Tracheal epithelial cell (primary cell): ENCODE measurements at places on chromosomes 6 and 20. TPM values are rescaled to one million over a fixed set of nuclear protein-coding genes. Genes with fewer than 3 reads are reported as not detected.

The BCAS1 gene
- not detected in 2 replicates for total RNA-seq

The ZSCAN16 gene
- 3.8 and 4.3 TPM in 2 replicates for total RNA-seq

The DACT2 gene
- 0.72 and 1.7 TPM in 2 replicates for total RNA-seq

The SEMG1 gene
- total RNA-seq, result not detected in 2 replicates

The ASIP gene
- not detected in 2 replicates for total RNA-seq

The ZSCAN23 gene
- total RNA-seq, result 1.1 and 1.9 TPM in 2 replicates

The BMP2 gene
- 12.6 and 25.5 TPM in 2 replicates for total RNA-seq

The SIRPB2 gene
- total RNA-seq, result 0.21 and 0.48 TPM in 2 replicates

The WFDC5 gene
- 2.4 TPM in 1 of 2 replicates, not detected in the other for total RNA-seq

The TMEM242 gene
- 4.1 and 5.8 TPM in 2 replicates for total RNA-seq
